ENCODE measurements at places on chromosomes 5 and 9. TPM values are rescaled to one million over a fixed set of nuclear protein-coding genes. Genes with fewer than 3 reads are reported as not detected.

GRCh38 chr5:25850581-25850980 lies 1187.8 kb downstream of the CDH9 start:
- no peak for DNase-seq

Gene UBE2B
- 177 TPM for total RNA-seq

DNA sequence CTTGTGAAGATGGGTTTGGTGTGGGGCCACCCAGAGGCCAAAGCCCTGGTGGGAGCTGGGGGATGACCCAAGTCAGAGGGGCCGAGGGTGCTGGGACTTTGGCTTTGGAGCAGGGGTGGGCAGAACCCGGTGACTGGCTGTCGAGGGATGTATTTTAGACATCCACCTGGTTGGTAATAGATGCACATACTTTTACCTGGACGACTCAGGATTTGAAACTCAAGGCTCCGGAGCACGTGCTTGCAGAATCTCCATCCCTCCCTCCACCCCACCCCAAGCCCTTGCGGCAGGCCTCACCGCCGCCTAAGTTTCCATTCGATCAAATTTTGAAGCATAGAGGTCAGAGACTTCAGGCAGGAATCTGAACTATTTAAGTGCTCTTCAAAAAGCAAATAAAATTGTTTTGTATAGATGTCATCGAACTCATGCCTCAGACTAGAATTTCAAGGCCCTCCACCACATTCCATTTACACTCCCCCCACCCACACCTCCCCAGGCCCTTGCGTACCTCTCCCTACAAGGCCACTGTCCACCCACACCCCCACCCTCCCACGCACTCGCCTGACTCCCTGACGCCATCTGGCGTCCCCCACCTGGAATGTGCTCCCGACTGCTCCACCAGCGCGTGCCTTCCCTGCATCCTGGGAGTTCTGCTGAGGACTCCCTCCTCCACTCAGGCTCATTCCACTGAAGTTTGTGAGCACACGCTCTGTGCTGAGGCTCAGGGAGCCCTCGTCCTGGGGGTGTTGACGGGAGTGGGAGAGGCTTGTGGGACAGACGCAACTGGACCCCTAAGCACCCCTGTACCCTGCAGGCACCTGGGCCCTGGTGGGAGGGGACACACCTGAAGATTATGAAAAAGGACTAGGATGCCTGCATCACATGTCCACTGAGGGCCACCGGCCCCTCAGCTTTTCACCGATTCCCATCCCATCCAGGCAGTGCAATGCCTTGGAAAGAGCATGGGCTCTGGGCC lies 56.4 kb upstream of the RPL26L1 start:
- peak; percentile 92 for DNase-seq

Gene SLC1A1
- 1.5 TPM for total RNA-seq

GRCh38 chr5:97919719-97920118 lies 736.7 kb upstream of the RIOK2 start:
- no peak for DNase-seq

DNA sequence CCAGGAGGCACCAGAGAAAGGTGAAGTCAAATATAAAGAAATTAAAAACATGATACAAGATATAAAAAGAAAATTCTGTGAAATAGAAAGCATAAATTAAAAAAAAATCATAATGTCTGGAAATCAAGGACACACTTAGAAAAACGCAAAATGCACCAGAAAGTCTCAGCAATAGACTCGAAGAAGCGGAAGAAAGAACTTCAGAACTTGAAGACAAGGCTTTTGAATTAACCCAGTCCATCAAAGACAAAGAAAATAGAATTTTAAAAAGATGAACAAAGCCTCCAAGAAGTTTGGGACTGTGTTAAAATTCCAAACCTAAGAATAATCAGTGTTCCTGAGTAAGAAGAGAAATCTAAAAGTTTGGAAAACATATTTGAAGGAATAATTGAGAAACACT lies 168.3 kb downstream of the PRR16 start:
- no peak for DNase-seq

DNA sequence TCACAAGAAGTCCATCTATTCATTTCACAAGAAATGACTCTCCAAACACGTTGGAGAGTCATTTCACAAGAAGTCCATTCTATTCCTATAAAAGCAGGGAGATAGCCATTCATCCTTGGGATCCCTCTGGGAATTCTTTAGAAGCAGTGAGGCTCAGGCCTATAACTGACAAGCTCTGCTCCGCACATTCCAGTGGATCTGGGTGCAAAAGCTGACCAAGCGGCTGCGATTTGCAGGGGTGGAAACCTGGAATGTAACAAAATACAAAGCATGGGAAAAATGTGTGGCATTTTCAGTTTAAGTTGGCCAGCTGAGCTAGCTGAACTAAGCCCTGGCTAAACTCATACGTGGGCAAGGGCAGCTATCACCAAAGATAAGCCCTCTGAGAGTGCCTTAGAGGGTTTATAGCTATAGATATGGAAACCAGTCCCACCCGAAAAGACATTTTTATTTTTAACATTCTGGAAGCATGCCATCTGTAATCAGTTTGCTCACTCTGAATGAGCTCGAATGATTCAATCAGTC lies 8.7 kb downstream of the TAS2R1 start:
- no peak for DNase-seq

Gene PCDHB3
- total RNA-seq = 0.94 TPM

GRCh38 chr5:7811715-7812114 lies 39.2 kb downstream of the CFAP90 start:
- no peak for DNase-seq

DNA sequence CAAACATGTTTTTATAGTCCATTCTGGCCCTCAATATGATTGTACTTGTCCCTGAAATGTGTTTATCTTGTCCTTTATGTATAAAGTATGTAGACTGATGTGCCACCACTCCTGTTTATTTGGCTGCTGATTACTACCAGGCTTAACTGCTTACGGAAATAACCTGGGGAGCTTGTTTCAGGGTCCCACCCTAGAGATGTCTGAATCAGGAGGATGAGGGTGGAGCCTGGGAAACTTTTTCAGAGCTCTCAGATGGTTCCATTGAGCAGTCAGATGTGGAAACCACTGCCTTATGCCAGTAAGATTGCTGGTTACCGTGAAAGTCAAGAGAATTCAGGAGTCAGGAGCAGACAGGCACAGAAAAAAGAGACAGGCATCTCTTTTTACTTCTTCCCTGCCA lies 19.2 kb downstream of the SLC23A1 start:
- no peak for DNase-seq

GRCh38 chr5:127521138-127521770 lies 3.8 kb downstream of the PRRC1 start:
- DNase-seq = no peak

Gene PLAC8L1
- total RNA-seq = not detected

Gene DCAF10
- 17.1 TPM for total RNA-seq

GRCh38 chr9:99023231-99023630 lies 79.5 kb downstream of the COL15A1 start:
- no peak for DNase-seq

DNA sequence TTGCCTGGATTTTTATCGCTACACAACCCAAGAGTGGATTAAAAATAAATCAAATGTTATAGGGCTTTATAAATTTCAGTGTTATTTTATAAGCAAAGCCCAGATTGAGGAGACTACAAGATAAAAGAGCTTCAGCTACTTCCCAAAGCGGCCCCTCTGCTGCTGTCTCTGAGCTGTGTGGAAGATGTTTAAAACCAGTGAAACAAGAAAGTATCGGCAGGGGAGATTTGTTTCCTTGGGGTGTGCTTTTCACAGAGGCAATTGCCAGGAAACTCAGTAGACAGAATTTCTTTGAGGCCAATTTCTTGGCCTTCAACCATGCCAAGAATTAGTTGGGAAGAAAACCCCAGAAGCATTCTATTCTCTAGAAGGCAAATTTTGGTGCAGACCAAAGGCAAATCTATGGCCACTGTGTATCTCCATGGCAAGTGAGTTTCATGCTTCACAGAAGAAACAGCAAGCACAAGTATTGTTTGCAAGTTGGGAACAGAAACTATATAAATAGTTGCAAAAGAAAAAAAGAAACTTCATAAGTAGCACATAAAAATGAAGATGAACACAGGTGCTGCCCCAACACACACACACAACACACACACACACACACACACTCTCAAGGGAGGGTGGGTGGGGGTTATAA lies 197.2 kb downstream of the PARP8 start:
- no peak for DNase-seq

DNA sequence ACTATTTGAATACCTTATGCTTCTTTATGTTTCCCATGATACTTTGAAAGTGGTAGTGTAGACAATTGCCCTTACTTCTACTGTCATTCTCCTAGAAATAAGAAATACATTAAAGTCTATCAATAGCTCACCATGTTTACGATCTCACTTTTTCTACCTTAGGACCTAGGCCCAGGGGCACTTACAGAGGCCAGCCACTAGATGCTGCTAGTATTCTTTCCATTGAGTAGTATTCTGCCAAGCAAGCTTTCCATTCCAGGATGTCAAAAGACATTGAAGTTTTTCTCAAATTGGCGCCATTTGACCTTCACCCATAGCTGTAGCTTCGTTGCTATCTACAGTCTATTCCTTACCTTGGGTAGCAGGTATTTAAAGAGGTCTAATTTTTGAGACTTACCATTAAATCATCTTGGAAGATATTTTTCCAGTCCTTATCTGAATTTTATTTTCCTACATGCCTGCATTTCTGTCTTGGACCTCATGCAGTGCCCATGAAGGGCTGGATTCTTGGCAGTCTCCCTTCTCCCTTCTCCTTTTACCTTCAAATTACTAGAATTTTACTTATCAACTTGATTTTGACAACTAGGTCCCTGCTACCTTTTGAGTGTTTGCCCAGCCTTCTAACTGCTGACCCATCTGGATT lies 246.0 kb upstream of the NUDT12 start:
- no peak for DNase-seq

DNA sequence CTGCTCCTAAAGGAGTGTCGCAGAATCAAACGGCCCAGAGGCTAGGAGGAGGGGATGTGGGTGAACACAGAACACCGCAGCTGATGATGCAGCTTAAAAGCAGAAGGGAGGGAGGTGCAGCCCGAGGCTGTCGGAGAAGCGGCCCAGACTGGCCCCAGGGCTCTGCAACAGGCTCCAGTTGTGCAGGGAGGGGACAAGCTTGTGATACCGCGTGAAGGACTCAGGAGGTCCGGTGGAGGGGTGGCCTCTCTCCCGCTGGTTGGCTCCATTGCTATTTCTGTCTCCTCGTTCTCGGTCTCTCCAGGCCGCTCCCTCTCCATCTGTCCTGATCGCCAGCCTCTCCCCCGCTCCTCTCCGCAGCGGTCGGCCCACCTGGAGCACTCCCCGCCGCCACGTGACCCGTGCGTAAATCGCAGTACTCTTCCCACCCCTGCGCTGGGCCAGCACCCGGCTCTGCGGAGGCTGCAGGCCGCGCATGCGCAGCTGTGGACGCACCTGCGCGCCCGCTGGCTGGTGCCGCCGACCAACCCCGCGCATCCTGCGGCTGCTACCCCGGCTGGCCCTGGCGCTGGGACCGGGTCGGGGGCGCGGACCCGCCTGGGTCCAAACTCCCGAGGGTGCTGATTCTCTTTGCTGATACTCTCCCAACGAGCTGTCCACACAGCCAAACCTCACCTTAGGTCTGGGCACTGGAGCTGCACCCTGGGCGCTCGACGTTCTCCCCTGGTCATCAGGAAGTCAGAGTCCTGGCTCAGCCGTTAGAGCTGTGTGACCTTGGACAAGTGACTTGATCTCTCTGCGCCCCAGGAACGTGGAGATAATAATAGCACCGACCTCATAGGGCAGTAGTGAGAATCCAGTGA lies 3.7 kb upstream of the STXBP1 start:
- DNase-seq = peak; percentile 87

DNA sequence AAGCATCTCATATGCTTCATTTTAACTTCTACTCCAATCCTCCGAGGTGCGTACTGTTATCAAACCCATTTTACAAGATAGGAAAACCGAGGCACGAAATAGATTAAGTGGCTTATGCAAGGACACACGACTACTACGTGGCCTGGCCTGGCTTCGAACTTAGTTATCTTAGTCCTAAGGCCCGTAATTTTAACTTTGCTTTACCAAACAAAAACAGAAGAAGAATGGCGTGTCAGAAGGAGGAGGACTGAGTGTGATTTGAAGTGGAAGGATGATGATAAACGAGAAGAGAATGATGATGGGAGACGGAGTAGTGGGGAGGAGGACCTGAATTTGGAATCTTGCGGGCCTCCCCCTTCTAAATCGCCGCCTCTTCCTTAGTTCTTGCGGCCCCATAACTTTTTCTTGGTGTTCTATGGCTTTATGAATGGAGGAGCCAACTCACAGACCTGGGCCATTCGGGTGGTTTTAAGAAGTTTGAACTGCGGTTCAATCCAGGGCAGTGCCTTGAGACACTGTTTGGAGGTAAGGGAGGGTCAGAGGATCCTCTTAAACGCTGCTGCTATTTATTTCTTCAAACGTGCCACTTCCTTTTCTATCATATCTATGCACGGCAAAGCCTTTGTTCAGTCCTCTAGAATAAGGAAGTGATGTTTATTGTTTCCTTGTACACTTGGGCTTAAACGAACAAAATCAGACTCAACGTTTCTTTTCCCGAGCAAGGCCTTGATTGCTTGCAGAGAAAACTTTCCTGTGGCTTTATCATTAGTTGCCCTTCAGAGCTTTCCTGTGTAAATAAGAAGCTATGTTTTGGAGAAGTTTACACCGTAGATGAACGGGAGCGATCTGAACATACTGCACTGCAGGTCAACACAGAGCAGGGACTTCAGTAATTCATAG lies 795 bp downstream of the CNOT8 start:
- DNase-seq = no peak

- no peak for DNase-seq
Measured at GRCh38 chr9:78559449-78559885, 262.5 kb downstream of the PSAT1 start.

GRCh38 chr9:133306242-133307204 lies 29.5 kb downstream of the SURF6 start:
- no peak for DNase-seq

DNA sequence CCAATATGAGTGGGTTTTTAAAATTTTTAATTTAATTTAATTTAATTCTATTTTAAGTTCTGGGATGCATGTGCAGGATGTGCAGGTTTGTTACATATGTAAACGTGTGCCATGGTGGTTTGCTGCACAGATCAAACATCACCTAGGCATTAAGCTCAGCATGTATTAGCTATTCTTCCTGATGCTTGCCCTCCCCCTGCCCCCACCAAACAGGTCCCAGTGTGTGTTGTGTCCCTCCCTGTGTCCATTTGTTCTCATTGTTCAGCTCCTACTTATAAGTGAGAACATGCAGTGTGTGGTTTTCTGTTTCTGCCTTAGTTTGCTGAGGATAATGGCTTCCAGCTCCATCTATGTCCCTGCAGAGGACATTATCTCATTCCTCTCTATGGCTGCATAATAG lies 35.0 kb upstream of the ANKRD33B start:
- no peak for DNase-seq

Gene IL4
- total RNA-seq = not detected

All from right cardiac atrium (tissue), 5 donors.